ENCODE measurements at places on chromosomes 4 and X.

DNA sequence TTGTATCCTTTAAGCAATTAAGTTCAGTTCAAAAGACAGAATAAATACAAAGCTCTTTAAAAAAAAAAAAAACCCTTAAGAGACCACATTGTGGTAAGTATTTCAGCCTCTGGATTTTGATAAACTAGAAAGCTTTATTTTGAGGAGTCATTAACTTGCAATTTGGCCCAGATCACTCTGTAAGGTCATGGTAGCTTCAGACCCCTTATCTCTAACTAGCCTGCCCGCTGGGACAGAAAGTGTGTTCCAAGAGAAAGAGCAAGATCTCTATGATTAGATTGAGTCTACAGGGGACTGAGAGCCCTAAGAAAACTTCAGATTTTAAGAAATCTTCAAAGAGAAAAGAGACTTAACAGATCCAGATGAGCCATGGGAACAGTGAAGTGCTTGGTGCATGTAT, 45.6 kb downstream of the GALNT7 start:
- no peak for DNase-seq

GRCh38 chr4:137961051-137961438, 281.1 kb downstream of the SLC7A11 start:
- no peak for DNase-seq

- no peak for DNase-seq
These were observed 47.3 kb upstream of the GAB1 start for GRCh38 chr4:143289370-143289769.

DNA sequence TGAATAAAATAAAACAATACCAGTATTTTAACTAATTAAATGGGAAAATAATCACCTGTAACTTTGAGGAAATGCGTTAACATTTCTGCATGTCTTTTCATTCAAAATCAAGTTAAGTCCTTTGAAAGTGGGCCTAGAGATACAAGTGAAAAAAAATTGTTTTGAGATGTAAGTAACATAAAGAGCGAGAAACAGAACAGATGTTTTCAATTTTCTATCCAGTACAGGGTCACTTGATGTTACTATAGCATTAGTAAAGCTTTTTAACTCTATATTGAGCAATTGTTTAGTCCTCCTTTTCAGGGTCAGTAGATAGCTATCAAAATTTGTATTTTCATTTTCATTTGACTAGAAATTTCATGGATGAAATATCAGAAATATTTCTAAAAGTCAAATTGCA, 761.4 kb downstream of the CCSER1 start:
- DNase-seq, result no peak

DNA sequence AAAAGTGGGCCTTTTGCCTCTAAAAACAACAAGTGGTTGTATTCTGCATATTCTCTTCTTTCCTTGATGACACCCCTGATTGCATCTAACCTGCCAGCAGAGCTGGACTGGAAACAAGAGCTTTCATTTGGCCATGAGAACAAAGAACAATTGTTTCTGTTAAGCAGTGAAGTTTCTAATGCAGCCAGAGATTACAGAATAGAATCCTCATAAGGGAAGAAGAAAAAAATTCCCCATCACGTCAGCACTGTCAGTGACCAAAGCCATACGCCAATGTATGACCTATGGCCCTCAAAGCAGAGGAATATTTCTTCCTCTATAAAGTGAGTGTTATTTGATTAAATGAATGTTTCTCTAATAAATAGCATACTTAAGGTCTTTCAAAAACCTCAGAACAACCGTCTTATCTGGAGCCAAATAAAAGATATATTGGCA, 529.1 kb upstream of the INTU start:
- no peak for DNase-seq

GRCh38 chr4:8093587-8094274, 64.9 kb downstream of the ABLIM2 start:
- DNase-seq, result no peak

DNA sequence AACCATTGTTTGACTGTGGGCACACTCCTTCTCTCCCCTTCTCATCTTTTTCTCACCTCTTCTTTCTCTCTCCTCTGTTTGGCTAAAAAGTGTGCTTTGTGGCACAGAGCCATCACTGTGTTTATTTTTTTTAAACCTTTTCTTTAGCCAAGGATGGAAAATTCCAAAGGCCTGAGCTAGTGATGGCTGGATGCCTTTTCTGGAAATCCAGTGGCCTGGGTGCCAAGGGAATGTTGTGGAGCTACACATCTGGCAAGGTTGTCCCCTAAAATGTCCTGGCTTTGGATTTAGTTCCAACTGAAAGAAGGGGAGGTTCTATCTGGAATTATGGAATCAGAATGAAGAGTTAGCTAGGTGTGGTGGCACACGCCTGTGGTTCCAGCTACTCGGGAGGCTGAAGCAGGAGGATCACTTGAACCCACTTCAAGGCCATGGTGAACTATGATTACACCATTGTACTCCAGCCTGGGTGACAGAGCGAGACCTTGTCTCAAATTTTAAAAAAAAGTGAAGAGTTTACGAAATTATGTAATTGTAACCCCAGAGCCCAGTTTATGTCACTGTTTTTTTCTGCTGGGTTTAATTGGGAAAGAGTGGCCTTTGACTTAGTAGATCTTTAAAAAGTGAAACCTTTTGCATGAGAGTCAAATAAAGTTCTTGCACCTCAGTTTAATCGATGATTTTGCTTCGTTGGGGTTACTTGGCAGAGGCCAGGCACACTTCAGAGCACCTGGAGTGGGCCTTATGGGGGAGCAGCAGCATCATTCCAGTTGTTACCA, 17.7 kb downstream of the DOCK11 start:
- DNase-seq, result no peak

DNA sequence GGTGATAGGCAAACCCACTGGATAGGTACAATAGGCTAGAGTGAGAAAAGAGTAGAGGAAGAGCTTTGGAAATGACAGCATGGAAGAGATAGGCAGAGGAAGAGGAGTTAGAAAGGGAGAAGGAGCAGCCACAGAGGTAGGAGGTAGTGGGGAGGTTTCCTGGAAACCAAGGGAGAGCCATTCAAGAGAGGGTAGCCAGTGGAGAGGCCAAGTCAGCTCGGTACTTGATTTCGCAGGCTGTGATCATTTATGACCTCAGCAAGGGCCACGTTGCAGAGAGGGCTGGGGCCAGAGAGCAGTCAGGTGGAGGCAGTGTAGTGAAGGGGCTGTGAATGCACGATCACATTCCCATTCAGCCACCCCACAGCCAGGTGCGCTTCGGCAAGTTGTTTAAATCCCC, 76.0 kb downstream of the TMEM131L start:
- no peak for DNase-seq

DNA sequence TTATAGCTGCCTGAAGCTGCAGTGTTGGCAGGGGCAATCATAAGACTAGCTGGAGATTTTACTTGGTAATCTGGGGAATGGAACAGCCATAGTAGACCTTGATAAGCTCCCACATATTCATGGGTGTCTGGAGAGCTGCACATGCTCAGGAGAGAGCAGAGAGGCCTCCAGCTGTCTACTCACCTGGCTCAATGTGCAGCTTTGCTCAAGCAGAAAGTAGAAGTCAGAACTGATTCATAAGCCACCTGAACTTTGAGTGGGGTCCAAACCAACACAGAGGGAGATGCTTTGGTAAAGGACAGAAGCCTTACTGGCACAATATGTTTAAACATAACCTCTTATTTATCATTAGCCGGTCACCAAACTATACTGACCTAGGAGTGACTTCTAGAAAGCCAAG, 54.4 kb downstream of the KDM6A start:
- DNase-seq, result no peak

DNA sequence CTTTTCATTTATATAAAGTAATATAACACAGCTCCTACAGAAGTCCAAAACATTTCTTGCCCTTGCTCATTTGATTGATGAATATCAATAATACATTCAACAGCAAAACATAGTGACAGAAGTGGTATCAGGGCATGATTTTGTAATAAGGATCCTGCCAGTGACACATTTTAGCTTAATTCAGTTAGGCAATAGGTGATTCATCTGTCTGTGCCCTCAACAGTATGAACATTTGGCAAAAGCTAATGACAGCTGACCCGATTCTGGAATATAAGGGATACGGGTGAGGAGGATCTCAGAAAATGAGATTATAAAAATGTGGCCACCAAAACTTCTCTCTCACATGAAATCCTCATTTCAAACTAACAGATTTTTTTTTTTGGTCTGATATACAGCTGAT, 294.0 kb downstream of the CAMK2D start:
- no peak for DNase-seq

DNA sequence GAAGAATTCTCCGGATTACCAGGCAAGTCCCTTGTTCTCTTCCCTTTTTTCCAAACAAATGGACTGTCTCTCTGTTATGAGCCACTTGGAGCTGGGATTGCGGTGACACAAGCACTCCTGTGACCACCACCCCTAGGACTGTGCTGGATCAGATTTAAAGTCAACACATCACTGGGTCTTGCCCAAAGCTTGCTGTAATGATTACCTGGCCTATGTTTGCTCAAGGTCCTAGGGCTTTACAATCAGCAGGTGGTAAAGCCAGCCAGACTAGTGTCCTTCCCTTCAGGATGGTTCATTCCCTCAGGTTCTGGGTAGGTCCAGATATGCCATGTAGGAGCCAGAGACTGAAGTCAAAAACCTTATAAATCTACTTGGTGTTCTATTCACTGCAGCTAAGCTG, 144.7 kb downstream of the COX18 start:
- no peak for DNase-seq

GRCh38 chrX:17040711-17041110, 94.3 kb downstream of the REPS2 start:
- DNase-seq, result no peak

- DNase-seq, result no peak
These were observed 98.2 kb downstream of the FRYL start for GRCh38 chr4:48681856-48682255.

GRCh38 chr4:3765271-3766035, 732 bp upstream of the ADRA2C start:
- no peak for DNase-seq

DNA sequence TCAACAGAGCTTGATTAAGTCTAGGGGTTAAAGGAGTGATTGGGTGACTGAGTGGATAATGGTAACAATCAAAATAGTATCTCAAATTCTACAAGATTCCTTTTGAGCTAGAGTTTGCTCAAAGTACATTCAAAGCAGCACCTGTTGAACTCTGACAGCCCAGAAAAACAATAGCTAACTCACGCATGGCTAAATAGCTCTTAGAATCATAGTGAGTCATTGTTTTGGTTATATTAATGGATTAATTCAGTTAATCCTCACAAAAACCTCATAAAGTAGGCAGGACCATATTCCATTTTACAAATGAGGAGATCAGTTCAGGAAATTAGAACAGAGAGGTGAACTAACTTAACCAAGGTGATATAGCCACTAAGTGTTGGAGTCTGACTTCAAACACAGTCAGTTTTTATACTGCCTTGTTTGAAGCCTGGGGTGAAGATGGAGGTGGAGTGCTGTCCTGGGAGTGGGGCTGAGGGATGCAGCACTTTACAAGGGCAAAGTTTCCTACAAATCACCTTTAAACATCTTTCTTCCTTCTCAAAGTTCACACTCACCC, 35.9 kb upstream of the PPM1K start:
- no peak for DNase-seq

GRCh38 chr4:147118528-147118927, 172.9 kb upstream of the TTC29 start:
- no peak for DNase-seq

DNA sequence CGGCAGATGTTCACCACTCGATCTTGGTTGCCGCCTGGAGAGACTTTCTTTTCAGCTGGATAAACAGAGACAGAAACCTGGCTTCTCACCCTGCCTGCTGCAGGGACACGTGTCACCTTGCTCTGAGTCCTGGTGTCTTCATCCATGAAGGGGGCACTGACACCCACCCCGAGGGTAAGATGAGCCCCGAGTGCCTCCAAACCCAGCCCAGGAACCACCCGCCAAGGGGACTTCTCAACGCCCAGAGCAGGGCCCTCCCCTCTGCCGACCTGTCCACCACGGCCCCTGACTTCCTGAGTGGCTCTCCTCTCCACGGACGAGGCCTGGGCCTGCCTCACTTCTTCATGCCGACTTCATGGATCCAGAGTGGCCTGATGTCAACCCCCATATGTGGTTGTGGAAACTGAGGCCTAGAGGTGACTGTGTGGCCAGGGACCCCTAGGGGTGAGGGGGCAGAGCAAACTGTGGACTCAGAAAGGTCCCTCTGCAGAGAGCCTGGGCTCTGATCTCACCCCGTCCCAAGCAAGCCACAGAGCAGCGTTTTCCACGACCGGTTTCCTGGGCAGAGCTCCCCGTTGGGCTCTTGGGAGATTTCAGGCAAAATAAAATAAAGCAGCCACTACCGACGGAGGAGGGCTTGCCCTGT, 5.1 kb downstream of the ADRA2C start:
- DNase-seq, result no peak

DNA sequence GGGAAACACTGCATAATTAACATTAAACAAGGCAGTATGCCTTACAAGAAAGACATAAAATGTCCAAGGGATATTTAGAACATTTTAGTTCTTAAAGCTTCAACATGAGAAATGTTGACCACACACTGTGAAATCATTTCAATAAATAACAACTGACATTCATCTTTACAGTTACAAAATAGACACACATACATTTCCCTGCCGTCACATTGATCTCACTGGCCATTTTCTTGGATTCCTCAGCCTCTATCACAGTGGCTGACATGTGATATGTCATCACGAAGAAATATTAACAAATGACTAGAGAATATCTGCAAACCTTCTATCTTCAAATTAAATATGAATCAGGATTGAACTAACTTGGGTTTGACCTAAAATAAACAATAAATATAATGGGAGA, 1.9 kb downstream of the CXCL2 start:
- DNase-seq, result no peak

DNA sequence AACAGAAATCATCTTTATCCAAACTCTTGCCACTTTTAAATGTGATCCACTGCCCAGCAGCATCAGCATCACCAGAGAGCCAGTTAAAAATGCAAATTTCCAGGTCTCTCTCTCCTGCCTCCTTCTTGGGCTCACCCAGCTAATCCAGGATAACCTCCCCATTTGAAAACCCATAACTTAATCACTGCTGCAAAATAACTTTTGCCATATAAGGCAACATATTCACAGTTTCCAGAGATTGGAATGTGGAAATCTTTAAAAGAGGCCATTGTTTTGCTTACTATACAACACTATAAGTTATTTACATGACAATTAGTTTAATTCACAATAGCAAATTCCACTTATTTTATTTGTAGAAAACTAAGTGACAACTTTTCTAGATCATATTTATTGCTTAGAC, 4.8 kb upstream of the EXOSC9 start:
- DNase-seq, result no peak

DNA sequence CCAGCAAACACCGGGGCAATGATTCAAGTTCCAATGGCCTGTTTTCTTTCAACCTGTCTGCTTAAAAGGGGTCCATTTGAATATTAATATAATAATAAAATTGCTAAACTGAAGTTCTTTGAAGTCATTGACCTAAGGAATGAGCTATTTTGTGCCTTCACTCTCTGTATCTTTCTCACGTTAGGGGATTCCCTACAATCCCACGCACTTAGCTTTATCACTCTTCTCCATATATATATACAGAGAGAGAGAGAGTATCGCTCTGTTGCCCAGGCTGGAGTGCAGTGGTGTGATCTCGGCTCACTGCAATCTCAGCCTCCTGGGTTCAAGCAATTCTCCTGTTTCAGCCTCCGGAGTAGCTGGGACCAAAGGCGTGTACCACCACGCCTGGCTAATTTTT, 83.9 kb upstream of the NWD2 start:
- DNase-seq, result no peak

All from T-helper 1 cell (primary cell).